ENCODE measurements at places on chromosomes 2 and 18. TPM values are rescaled to one million over a fixed set of nuclear protein-coding genes. Genes with fewer than 3 reads are reported as not detected.

OTOS gene
- not detected for total RNA-seq

ADCYAP1 gene
- total RNA-seq: not detected

DNA sequence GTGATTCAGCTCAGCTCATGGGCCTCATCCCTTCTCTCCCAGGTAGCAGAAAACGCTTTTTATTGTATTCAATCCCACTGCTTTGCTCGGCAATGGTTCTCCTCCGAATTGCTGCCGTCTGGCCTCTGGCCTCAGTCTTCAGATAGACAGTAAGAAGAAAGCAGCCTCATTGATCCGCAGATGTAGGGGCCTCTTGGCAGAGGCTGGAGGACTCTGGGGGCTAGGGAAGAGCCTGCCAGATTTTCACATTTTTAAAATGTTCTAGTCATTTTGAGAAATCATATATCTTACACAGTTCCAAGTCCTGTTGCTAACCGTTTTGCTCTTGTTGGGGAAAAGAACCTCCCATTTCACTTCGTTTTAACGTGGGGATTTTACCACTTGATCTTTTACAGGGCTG lies 123.3 kb downstream of the RNF144A start:
- no peaks in the 10 kb centered on the region for H3K4me1 ChIP-seq
- no peak overlapping the region for H3K4me3 ChIP-seq
- H3K36me3 ChIP-seq: no peaks in the 10 kb centered on the region
- no peak overlapping the region for H3K27ac ChIP-seq
- no peak for DNase-seq

TRIM54 gene
- total RNA-seq: not detected

CTAGE1 gene
- 0.11 TPM for total RNA-seq

DNA sequence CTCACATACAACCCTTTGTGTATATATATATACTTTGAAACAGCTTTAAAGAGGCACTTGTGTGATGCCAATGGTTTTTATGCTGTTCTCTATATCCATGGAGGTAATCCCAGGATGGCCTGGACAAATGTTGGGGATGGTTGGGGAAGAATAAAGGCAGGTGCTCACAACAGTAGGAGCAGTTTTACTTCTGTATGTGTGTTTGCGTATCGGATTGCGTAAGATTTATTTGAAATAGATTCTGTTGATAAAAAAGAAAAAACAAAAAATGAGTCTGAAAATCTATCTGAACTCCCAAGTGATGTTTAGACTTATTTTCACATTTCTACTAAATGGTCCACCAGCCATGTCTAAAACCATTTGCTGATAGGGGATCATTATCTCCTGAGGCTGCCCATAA lies 29.3 kb downstream of the MRPL19 start:
- H3K36me3 ChIP-seq: peaks cover 8% of the 10 kb centered on the region
- H3K27me3 ChIP-seq: no peaks in the 10 kb centered on the region
- H3K27ac ChIP-seq: no peak overlapping the region
- no peak overlapping the region for H3K4me3 ChIP-seq

ANO7 gene
- 0.38 TPM for total RNA-seq

DNA sequence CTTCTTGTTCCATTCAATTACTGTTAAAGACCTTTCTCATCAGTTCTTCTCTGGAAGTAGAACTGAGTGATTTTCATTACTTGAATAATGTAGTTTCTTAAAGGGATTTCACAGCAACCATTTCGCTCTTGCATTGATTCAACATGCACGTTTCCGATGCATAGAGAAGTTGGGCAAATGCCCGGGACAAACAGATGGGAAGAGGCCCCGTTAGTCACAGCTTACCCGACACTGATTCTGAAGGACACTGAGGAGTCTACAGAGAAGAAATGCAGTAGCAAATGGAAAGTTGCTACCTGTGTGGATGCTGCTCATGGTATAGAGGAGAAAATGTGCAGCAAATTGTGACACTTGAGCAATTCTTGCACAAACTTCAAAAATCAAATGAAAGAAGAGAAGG lies 32.3 kb upstream of the GCG start:
- peaks cover 89% of the 10 kb centered on the region for H3K36me3 ChIP-seq
- no peak overlapping the region for H3K4me3 ChIP-seq
- no peaks in the 10 kb centered on the region for H3K27me3 ChIP-seq
- H3K27ac ChIP-seq: no peak overlapping the region
- no peaks in the 10 kb centered on the region for H3K4me1 ChIP-seq

DNA sequence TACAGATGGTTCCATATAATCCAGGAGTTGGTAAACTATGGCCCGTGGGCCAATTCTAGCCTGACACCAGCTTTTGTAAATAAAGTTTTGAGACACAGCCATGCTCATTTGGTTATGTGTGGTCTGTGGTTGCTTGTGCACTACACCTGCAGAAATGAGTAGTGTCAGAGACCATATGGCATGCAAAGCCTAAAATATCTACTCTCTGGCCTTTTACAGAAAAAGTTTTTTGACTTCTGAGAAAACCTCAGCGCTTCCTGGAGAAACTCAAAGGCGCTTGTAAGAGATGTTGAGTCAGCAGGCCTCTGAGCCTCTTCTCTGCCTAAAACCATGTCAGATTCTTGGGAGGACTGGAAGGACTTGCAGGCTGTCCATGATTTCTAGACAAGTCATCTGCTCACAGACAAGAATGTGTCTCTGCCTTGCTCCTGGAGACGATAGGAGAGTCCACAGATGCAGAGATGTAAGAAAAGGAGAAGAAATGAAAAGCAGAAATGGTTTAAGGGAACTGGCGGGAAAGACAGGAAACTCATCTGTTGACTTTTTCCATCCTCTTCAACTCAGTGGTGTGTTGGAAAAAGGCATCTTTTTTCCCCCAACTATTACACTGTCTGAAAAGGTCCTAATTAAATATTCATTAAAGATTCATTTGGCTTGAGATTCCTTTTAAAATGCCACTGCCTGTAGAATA lies 5.2 kb downstream of the TTC39C start:
- no peaks in the 10 kb centered on the region for H3K36me3 ChIP-seq
- no peaks in the 10 kb centered on the region for H3K27me3 ChIP-seq
- no peak overlapping the region for H3K27ac ChIP-seq
- H3K4me1 ChIP-seq: peaks cover 21% of the 10 kb centered on the region
- H3K4me3 ChIP-seq: no peak overlapping the region
- DNase-seq: no peak

DNA sequence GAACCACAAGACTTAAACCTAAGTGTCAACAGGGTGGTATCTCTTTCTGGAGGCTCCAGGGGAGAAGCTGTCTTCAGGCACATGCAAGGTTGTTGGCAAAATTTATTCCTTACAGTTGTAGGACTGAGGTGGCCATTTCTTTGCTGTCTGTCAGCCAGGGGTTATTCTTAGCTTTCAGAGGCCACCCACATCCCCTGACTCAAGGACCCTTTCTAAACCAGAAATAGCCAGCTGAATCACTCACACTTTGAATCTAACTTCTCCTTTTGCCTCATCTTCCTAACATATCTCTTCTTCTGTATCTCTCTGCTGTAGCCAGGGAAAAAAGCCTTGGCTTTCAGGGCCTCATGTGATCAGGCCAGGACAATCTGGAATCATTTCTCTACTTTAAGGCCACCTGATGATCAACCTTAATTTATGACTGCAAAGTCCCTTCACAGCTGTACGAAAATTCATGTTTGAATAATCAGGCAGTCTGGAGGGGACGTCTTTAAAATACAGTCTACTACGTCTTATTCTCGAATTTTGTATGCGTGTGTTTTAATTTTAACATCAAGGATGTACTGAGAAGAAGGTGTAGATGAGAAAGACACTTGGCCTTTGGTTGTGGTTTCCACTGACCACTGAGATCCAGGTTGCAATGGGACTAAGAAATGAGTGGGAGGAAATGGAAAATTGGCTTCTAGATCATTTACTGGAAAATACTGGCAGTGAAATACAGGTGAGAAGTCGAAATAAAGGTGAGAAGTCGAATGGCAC lies 90.4 kb downstream of the DOCK10 start:
- DNase-seq: peak; percentile 21
- H3K36me3 ChIP-seq: no peaks in the 10 kb centered on the region
- peaks cover 29% of the 10 kb centered on the region for H3K4me1 ChIP-seq
- H3K27me3 ChIP-seq: no peaks in the 10 kb centered on the region
- H3K27ac ChIP-seq: peak overlapping the region; percentile 5
- no peak overlapping the region for H3K4me3 ChIP-seq

WDR43 gene
- 71.8 TPM for total RNA-seq

PIAS2 gene
- 25.0 TPM for total RNA-seq

DNA sequence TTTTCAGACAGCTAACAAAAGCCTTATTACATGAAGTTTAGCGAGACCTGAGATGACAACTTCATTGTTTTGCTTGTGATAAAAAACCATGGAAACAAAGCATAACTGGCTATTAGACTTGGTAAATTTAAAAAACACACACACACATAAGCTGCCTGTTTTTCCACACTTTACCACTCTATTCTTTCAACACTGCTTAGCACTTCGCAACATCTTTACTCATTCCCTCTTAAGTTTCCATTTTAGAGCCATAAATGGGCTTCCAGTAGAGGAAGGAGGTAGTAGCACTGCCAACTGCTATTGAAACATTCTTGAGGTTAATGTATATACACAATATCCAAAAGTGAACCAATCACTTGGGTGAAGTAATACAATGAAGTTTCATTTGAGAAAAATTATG lies 54.1 kb downstream of the BAZ2B start:
- H3K27ac ChIP-seq: 0 out of 2 replicates have a peak overlapping the region, but pooled peaks have one; percentile 17
- H3K36me3 ChIP-seq: no peaks in the 10 kb centered on the region
- peak; percentile 43 for DNase-seq
- peaks cover 6% of the 10 kb centered on the region for H3K4me1 ChIP-seq
- H3K27me3 ChIP-seq: no peaks in the 10 kb centered on the region
- no peak overlapping the region for H3K4me3 ChIP-seq

- H3K27me3 ChIP-seq: no peaks in the 10 kb centered on the region
- no peak overlapping the region for H3K4me3 ChIP-seq
- peak; percentile 72 for DNase-seq
- peak overlapping the region; percentile 81 for H3K27ac ChIP-seq
Observed at GRCh38 chr2:200625958-200626363, 40.1 kb downstream of the AOX1 start.

DNA sequence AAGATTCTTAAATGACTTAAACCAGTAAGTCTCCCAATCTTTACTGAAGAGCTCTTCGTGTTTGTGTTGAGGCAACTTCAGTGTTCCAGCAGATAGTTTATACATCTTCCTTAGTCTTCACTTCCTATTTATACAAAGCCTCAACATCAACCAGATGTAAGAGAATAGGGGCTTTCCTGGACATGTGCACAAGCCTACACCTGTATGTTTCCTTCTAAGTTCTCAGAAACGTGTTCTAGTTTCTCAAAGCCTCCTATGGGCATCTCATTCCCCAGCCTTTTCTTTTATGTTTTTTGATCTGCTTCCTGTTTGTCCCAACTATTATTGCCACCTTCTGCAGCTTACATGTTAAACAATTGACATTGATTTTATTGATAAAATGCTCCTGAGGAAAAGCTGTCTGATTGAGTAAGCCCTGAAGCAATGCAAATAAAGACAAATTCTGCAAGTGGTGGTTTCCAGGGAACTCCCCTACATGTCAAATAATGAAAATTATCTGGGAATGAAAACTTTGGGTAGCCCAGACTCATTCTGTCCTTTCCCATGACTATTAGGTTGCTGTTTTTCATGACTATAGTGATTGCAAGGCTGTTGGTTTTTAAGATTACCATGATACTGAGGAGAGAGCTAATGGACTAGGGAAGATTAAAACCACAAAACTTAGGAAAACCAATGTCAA lies 663.3 kb upstream of the ACVR2A start:
- no peak for DNase-seq
- no peaks in the 10 kb centered on the region for H3K27me3 ChIP-seq
- H3K36me3 ChIP-seq: no peaks in the 10 kb centered on the region
- H3K4me3 ChIP-seq: no peak overlapping the region

DNA sequence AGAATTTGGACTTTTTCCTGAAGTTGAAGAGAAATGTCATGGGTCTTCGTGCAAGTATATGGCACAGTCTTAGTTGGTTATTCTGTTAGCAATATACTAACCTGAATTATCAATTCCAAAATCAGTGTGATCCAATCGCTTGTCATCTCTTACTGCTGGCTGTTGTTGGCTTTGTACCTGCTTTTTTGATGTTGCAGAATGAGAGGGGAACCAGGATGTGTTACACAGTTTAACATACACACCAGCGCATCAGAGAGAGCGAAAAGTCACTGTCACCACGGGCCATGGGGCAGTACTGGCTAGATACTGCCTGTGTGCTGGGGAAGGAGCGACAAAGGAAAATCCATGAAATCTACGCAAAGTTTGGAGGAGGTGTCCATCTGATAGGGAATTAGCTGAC lies 59.3 kb upstream of the SPP2 start:
- no peak overlapping the region for H3K4me3 ChIP-seq
- peaks cover 6% of the 10 kb centered on the region for H3K4me1 ChIP-seq
- no peaks in the 10 kb centered on the region for H3K27me3 ChIP-seq
- H3K27ac ChIP-seq: no peak overlapping the region
- no peak for DNase-seq
- H3K36me3 ChIP-seq: no peaks in the 10 kb centered on the region

- peaks cover 12% of the 10 kb centered on the region for H3K4me1 ChIP-seq
- no peak overlapping the region for H3K27ac ChIP-seq
- peak overlapping the region; percentile 31 for H3K4me3 ChIP-seq
- no peaks in the 10 kb centered on the region for H3K36me3 ChIP-seq
- peaks cover 12% of the 10 kb centered on the region for H3K27me3 ChIP-seq
- DNase-seq: peak; percentile 83
Observed at GRCh38 chr2:133886735-133887675, 318.7 kb upstream of the NCKAP5 start.

DNA sequence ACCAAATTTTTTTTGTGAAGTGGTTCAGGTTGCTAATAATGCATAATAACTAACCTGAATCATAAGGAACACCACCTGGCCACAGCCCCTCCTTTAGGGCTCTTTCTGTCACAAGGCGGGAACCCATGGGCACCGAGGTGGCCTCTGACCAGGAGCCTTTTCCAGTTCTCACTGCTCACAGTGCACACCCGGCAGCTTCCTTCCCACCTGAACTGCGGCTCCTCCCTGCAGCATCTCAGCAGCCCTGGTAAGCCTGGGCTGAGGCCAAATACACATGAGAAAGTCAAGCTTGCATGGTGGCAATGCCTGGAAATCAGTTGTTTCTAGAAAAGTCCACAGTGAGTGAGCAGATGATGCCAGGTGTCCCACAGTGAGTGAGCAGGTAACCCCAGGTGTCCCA lies 77.6 kb upstream of the SNTG2 start:
- H3K27me3 ChIP-seq: no peaks in the 10 kb centered on the region
- no peaks in the 10 kb centered on the region for H3K36me3 ChIP-seq
- H3K4me1 ChIP-seq: no peaks in the 10 kb centered on the region
- H3K4me3 ChIP-seq: no peak overlapping the region
- no peak overlapping the region for H3K27ac ChIP-seq

MPP4 gene
- 3.8 TPM for total RNA-seq

- H3K36me3 ChIP-seq: no peaks in the 10 kb centered on the region
- peaks cover 14% of the 10 kb centered on the region for H3K4me1 ChIP-seq
- peak; percentile 40 for DNase-seq
- H3K4me3 ChIP-seq: no peak overlapping the region
Observed at GRCh38 chr2:7881063-7881462, 800.8 kb upstream of the ID2 start.

- H3K36me3 ChIP-seq: no peaks in the 10 kb centered on the region
- no peaks in the 10 kb centered on the region for H3K27me3 ChIP-seq
- H3K27ac ChIP-seq: peak overlapping the region; percentile 10
- DNase-seq: peak; percentile 80
- H3K4me3 ChIP-seq: peak overlapping the region; percentile 51
- peaks cover 8% of the 10 kb centered on the region for H3K4me1 ChIP-seq
Observed at GRCh38 chr2:42101206-42102023, 53.6 kb downstream of the PKDCC start.

TXNDC2 gene
- total RNA-seq: not detected

GRCh38 chr2:197159661-197160211 lies 150.8 kb downstream of the ANKRD44 start:
- H3K4me1 ChIP-seq: peaks cover 20% of the 10 kb centered on the region
- H3K27me3 ChIP-seq: no peaks in the 10 kb centered on the region
- H3K36me3 ChIP-seq: no peaks in the 10 kb centered on the region
- peak; percentile 70 for DNase-seq

GRCh38 chr2:216810399-216811160 lies 49.3 kb downstream of the TNP1 start:
- H3K27me3 ChIP-seq: peaks cover 12% of the 10 kb centered on the region
- H3K36me3 ChIP-seq: no peaks in the 10 kb centered on the region
- no peaks in the 10 kb centered on the region for H3K4me1 ChIP-seq
- no peak for DNase-seq
- no peak overlapping the region for H3K27ac ChIP-seq

Data from GM23248 (cell line).